Choroid plexus epithelial cell (primary cell): ENCODE measurements at places on chromosomes 6 and 20.

DNA sequence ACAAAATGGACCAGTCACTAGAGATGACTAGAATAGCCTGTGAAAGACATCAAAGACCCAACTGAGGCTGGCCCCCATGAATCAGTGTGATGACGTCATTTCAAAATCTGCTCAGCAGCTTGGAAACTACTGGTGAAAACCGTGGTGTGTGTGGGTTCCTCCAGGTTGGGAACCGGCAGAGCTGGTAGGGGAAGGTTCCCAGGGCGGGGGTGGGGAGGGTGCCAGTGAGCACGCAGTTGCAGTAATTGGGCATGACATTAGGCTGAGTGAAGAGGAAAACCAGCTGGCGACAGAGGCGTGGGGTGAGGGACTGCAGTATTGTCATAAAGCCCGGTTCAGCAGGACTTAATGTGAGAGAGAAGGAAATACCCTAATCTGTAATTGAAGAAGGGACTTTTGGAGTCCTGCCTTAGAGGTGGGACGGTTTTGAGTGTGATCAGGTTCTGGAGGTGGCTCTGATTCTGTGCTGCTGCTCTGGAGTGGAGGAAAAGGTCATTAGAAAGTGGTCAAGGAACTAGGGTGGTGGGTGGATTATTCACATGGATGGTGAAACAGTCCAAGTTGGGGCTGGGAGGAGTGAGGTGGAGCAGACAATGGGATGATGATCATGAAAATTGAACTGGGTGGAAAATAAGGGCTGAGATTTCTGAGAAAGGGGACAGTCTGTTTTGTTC lies 52.0 kb upstream of the MTHFD1L start:
- peak; percentile 7 for DNase-seq

GRCh38 chr6:90295854-90296340 lies 746 bp downstream of the BACH2 start:
- peak; percentile 70 for DNase-seq

DNA sequence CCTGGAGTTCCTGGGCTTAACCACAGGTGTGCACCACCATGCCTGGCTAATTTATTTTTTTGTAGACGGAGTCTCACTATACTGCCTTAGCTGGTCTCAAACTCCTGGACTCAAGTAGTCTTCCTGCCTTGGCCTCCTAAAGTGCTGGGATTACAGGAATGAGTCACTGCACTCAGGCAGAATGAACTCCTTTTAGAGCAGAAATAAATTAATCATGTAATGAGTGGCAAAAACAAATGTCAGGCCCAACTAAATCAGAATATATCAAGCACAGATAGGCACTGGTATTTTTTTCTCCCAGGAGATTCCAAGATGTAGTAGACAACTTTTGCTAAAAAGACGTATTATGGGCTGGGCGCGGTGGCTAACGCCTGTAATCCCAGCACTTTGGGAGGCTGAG lies 2.6 kb downstream of the RPS10 start:
- no peak for DNase-seq

GRCh38 chr20:61230-61629 lies 26.2 kb upstream of the DEFB125 start:
- no peak for DNase-seq

DNA sequence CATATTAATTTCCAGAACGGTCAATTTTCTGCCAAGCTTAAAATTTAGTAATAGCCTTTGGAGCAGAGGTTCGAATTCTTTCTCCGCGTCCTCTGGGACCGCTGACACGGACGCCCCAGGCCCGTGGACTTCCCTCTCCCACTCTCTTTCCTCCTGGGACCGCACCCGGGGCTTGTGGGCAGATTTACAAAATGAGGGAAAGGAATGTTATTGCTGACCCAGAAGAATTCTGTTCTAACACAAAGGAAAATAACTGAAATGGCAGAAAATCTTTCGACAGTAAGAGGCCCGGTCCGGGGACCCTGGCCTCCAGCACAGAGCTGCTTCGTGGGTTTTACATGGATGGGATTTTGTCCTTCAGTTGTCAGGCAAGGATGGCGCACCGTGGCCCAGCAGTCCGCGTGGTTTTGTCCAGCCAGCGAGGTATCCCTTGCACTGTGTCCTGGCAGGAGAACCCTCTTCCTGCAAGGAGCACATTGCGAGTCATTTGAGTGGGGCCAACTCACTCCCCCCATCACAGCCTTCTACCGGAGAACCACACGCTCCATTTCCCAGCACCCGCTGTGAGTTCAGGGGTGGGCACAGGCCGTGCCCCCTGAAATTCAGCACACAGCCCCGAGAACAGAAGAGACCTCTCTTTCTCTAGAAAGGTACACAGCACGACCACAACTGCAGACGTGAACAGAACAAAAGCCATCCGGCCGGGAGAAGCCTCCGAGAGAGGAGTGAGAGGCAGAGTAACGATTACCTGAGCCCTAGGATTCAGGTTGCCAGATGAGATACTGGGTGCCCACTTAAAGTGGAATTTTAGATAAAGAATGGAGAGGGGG lies 106.0 kb upstream of the AFDN start:
- no peak for DNase-seq

GRCh38 chr6:73565767-73566485 lies 45.1 kb upstream of the EEF1A1 start:
- peak; percentile 42 for DNase-seq

GRCh38 chr6:15793826-15794225 lies 131.0 kb upstream of the DTNBP1 start:
- no peak for DNase-seq

DNA sequence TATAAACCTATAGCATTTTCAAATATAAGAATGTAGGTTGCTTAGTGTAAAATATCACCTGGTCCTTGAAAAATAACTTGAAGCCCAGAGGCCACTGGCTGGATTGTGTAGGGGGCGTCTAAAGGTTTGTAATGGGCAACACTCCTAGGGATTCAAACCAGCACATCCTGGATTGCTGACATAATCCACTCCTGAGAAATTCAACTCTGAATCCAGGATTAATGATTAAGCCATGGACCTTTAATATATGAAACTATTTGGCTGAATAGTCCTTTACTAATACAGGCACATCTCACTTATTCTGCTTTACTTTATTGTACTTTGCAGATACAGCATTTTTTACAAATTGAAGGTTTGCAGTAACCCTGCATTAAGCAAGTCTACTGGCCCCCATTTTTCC lies 160.8 kb downstream of the UBE3D start:
- no peak for DNase-seq

DNA sequence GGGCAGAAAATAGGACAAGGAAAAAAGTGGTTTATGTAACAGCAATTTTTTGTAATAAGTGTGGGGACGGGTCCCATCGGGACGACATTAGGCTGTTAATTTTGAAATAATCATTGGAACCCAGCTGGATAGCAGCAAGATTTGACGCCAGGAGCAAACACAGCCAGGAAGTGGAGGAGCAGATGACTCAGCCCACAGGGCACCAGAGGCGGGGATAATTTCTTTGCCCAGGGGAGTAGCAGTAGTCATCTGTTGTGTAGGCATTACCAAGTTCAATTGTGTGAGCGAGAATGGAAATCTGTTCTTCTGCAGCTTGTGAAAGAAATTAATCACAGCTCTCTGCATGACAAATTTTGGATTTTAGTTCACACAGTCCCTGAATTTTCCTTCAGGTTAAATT lies 22.6 kb upstream of the RIN2 start:
- DNase-seq = peak; percentile 86

DNA sequence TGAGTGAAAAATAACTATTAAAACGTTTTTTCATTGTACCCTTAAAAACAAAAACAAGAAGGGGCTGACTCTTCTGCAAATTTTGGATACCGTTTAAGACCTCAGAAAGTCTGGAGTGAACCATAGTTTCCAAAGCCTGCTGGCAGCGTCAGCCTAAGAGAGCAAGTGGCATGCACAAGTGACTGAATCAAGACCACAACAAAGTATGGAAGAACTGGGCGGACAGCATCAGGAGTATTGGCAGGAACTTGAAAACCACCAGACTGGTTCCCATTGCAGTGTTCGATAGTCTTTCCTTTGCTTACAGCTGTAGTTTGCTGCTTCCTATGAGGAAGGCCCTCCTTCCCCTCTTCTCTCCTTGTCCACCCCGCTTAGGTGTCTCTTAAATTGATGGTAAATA lies 33.7 kb upstream of the MYLIP start:
- no peak for DNase-seq

- DNase-seq = no peak
These were observed 456.7 kb downstream of the NKAIN2 start for GRCh38 chr6:124260337-124260736.

- peak; percentile 14 for DNase-seq
These were observed 76.8 kb upstream of the SIRPG start for GRCh38 chr20:1734269-1734858.

GRCh38 chr20:47944682-47945081 lies 159.4 kb upstream of the SULF2 start:
- DNase-seq = no peak

GRCh38 chr6:117441824-117442264 lies 16.1 kb upstream of the ROS1 start:
- peak; percentile 83 for DNase-seq

- peak; percentile 15 for DNase-seq
These were observed 232.9 kb downstream of the EPM2A start for GRCh38 chr6:145502416-145502815.

- DNase-seq = no peak
These were observed 202.7 kb downstream of the CLIC5 start for GRCh38 chr6:45812922-45813321.

- DNase-seq = no peak
These were observed 46.0 kb downstream of the CAP2 start for GRCh38 chr6:17439243-17439993.

- DNase-seq = no peak
These were observed 14.1 kb upstream of the JAG1 start for GRCh38 chr20:10687895-10688294.

DNA sequence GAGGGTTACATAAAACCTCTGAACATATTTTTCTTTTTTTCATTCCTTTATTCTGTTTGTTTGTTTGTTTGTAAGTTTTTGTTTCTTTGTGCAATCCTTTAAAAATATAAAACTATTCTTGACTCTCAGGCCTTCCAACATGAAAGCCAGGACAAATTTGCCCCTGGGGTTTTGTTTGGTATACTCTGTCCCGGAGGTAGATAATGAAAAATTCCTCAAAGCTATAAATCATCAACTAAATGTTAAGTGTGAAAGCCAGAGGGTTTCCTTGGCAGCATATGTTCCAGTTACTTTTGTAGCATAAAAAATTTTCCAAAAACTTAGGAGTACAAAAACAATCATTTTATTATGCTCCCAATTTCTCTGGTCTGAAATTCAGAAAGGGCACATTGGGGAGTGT lies 1084.3 kb upstream of the GJE1 start:
- no peak for DNase-seq

DNA sequence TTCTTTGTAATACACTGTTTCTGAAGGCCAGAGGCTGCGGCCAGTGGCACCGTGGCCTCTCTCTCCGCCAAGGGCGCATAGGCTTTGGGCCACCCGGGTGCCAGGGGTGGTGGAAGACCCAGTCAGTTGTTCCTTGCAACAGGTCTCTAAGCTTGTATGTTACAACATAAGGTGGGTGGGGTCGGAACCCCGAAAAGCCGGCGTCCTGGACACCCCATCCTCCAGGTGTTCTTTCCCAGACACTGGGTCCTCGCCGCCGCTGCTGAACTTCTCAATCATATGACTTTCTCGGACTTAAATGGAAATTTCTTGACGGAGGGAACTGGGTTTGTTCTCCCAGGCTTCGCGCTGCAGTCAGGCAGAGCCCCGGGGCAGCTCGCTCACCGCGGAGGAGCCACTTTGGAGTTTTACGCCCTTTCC lies 983 bp upstream of the KCNQ5 start:
- DNase-seq = peak; percentile 8

GRCh38 chr6:9437836-9438235 lies 977.0 kb downstream of the TFAP2A start:
- DNase-seq = peak; percentile 58

DNA sequence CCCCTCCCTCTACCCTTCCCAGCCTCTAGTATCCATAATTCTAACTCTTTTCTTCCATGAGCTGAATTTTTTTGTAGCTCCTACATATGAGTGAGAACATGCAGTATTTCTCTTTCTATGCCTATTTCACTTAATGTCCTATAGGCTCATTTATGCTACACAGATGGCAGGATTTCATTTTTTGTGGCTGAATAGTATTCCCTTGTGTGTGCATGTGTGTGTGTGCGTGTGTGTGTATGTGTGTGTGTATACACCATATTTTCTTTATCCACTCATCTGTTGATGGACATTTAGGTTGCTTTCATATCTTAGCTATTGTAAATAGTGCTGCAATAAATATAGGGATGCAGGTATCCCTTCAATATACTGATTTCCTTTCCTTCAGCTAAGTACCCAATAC lies 101.0 kb downstream of the ADAT2 start:
- no peak for DNase-seq

DNA sequence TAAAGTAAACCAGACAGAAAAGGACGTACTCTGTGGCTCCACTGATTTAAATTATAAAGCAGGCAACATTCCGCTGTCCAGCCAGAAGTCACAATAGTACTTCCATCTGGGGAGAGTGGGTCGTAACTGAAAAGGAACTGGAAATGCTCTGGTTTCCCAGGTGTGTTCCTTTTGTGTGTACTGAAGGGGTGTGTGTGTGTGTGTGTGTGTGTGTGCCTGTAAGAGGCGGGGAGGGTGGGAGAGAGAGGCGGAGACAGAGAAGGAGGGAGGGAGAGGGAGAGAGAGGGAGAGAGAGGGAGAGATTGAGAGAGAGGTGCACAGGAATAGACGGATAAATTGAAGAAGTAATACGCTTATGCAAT lies 178.4 kb upstream of the ZNF184 start:
- DNase-seq = no peak

- DNase-seq = peak; percentile 51
These were observed 90.7 kb downstream of the TRMT6 start for GRCh38 chr20:5859608-5860007.

DNA sequence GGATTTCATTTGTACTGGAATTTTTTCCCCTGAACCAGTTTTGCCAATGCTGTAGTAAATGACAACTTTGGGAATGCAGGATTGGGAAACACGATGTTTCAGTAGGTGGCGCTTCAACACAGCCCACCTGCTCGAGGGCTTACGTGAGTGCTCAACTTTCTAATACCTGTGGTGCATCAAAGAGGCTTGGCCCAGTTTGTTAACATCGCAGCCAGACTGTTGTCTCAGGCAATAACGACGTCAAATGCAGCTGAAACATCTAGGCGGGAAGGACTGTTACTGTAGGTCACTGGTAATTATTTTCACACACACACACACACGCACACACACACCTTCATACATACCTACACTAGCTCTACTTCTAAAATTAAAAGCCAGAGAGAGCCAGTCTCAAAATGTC lies 815.5 kb upstream of the SLC35B3 start:
- peak; percentile 67 for DNase-seq

DNA sequence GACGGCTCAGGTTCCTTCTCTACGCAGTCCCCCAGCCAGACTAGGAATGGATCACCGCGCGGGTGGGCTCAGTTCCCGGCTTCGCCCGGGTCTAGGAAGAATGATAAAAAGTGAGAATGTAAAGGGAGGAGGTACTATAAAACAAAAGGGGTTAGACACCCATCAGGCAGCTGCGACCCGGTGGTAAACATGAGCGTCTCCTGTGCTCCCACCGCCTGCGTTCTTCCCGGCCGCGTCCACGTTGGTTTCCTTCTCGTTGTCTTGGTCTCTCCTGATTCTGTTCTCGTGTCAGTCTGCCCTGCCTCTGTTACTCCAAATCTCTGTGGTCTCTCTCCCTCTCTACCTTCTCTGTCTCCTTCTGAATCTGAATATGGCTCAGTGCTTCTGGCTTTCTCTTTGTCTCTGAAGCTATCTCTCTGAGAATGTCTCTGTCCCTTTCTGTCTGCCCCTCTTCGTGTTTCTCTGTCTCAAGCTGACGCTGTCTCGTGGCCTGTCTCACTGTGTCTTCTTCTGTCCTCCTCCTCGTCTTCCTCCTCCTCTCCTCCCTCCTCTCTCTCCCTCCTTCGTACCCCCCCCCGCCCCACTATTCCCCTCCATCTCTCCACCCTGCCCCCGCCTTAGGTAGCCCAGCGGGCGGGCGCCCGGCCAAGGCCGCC lies 41.6 kb upstream of the FOXP4 start:
- DNase-seq = peak; percentile 69
